ENCODE measurements at places on chromosomes 12 and 14.

GRCh38 chr14:51138404-51139103 lies 43.6 kb upstream of the TRIM9 start:
- DNase-seq = no peak

- DNase-seq = no peak
These were observed 94.4 kb downstream of the PPP2R5C start for GRCh38 chr14:101855958-101856357.

- peak; percentile 5 for DNase-seq
These were observed 91.8 kb downstream of the RGS6 start for GRCh38 chr14:72024043-72024407.

DNA sequence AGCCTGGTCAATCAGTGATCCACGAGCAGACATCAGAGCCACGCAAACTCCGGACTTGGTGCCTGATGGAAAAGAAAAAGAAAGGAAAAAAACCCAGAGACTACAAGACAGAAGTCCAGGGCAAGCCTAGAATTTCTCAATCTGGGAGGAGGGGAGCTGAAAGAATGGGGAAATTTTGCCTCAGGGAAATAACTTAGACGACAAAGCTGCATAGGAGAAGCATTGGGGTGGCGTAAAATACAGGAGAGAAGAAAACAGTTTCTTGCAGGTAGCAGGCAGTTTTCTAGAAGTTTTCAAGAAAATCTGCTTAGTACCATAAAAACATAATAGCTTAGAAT lies 2.6 kb upstream of the SLC11A2 start:
- no peak for DNase-seq

GRCh38 chr12:105813201-105813600 lies 325.6 kb downstream of the NUAK1 start:
- DNase-seq = no peak

DNA sequence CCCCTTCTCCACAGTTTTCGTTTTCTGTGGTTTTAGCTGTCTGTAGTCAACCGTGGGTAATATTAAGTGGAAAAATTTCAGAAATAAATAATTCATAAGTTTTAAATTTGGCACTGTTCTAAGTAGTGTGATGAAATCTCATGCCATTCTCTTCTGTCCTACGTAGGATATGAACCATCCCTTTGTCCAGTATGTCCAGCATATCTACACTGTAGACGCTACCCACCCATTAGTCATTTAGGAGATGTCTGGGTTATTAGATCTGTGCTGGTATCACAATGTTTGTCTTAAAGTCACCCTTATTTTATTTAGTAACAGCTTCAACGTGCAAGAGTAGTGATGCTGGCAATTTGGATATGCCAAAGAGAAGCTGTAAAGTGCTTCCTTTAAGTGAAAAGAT lies 44.7 kb downstream of the ATF7IP start:
- no peak for DNase-seq

GRCh38 chr14:54189748-54190354 lies 207.0 kb upstream of the CDKN3 start:
- DNase-seq = no peak

- DNase-seq = no peak
These were observed 755 bp downstream of the SETD1B start for GRCh38 chr12:121804417-121805111.

GRCh38 chr12:65826353-65827171 lies 2.3 kb downstream of the HMGA2 start:
- no peak for DNase-seq

DNA sequence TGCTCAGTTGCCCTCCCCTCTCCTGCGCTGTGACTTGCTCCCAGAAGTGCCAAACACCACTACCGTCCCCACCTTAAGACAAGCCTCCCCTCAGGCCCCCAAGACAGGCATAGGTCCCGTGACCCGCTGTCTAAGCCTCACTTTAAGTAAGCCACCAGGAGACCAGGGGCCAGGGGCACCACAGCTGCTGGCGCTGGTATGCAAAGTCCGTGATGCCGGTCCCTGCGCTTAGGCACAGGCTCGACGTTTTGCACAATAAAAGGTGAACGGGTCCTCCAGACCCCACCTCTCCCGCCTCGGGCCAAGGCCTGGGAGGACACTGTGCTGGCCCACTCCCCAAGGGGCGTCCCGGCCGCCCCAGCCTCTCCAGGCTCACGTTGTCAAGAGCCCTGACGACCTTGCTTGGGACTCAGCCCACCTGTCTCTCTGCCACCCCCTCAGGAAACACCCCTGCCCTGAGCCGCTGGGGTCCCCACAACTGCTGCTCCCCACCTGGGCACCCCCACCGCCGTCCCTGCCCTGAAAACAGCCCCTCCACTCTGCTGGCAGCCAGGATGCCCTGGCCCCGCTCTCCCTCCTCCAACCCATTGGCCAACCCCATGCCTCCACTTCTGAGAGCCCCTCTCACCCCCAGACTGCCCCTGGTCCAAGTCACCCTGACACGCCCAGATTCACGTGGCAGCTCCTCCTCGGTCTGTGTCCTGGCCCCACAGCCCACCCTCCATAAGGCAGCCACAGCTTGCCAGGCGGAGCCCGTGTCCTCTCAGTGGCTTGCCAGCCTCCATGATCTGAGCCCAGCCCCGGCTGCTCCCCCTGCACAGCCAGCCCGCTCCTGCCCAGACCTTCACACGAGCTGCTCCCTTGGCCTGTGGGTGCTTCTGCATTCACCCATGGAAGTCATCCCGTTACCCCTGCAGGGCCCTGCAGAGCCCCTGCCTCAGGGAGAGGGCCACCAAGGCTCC lies 11.9 kb downstream of the JAG2 start:
- no peak for DNase-seq

- DNase-seq = no peak
These were observed 7.8 kb downstream of the AMN start for GRCh38 chr14:102930138-102930752.

DNA sequence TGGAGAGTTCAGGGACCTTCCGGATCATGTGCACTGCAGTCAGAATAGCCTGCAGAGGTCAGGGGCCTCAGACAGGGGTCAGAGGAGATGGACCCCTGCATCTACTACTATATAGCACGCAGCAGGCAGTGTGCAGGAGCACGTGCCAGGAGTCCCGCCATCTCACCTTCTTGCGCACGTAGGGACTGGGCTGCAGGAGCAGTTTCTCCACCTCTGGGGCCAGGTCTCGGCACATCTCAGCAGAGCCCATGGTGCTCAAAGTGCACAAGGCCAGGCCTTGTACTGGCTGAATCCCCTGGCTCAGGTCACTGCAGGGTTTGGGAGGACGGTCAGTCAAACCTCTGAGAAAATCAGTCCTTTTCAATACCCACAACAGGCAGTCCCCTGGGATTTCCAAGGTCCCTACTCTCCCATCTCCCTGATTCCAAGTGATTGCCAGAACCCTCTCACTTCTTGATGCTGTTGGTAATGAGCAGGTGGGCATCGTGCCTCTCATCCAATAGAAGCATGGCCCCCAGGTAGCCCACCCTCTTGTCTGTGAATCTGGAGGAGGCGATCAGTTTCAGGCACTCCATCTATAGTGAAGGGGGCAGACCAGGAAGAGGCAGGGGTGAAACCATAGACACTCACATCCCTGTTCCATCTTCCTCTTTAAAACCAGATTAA lies 1.3 kb downstream of the AP1G2 start:
- DNase-seq = no peak

DNA sequence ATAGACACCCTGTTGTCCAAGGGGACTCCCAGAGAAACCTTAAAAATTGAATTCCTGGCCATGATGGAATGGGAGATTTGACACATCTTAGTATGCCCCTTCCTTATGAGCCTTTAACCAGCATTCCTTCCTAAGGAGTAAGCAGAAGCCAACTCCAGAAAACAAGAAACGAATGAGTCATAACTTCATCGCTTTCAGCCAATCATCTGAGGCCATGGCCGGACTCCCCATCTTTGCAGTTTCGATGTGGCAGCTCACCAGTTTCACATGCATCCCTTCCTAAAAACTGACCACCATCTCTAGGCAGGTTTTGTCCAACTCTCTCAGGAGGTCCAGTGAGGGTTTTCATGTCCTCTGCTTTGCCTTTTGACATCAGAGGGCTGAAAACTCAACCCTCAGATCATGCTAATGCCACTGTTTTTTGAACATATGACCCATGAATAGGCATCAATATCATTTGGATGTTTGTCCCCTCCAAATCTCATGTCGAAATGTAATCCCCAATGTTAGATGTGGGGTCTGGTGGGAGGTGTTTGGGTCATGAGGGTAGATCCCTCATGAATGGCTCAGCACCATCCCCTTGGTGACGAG lies 19.9 kb downstream of the DAAM1 start:
- DNase-seq = no peak

DNA sequence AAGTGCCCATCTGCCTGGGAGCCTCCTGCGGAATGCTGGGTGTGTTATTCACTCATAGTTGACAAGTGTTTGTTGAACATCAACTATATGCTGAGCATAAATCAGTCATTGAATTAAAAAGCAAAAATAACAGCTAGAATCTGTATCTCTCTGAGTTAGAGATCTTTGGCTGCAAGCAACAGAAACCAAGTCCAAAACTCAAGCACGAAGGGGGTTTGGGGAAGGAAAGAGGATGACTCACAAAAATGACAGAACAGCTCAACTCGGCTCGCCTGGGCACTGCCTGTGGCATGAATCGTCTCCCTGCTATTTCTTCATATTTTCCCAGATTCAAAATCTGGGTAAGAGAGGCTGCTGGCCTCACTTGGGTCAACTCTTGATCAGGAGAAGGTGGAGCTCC lies 72.6 kb upstream of the NCOR2 start:
- no peak for DNase-seq

GRCh38 chr14:36503771-36504741 lies 16.0 kb downstream of the NKX2-1 start:
- DNase-seq = no peak

DNA sequence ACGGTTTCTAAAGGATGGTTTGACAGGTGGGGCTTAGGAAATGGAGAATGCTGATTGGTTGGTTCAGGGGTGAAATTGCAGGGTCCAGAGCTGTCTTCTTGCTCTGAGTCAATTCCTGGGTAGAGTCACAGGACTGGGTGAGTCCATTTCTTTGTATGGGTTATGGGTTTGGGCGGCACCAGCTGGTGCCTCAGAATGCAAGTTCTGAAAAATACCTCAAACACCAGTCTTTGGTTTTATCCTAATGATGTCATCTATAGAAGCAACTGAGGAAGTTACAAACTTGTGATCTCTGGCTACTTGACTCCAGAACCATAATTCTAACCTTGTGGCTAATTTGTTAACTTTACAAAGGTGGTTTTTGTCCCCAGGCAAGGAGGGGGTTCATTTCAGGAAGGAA lies 47.6 kb upstream of the EIF5 start:
- DNase-seq = no peak

- no peak for DNase-seq
These were observed 105.0 kb upstream of the FRMD6 start for GRCh38 chr14:51546603-51547258.

GRCh38 chr14:74891870-74892269 lies 10.2 kb downstream of the DLST start:
- no peak for DNase-seq

DNA sequence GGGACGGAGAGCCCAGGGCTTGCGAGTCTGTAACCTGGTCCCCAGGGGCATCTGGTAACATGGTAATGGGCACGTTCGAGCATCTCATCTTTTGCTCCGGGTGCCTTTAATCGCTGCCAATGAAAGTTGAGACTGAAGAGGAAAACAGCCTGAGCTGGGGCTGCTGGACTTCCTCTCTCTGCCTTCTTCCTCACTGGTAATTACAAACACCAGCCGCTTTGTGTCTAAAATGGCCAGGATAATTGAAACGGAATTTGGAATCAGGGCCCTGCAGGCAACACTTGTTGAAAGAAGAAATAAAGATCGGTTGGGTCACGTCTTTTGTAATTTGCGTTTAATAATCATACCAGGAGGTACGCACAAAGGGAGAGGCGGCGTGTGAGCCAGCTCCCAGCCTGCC lies 51.5 kb upstream of the GPATCH2L start:
- no peak for DNase-seq

- DNase-seq = no peak
These were observed 9.5 kb downstream of the BEST3 start for GRCh38 chr12:69689638-69690037.

- no peak for DNase-seq
These were observed 49.5 kb downstream of the DCAF4 start for GRCh38 chr14:72975770-72976169.

GRCh38 chr12:123033392-123034021 lies 53.0 kb downstream of the ARL6IP4 start:
- DNase-seq = no peak

GRCh38 chr12:12821975-12822374 lies 8.8 kb downstream of the DDX47 start:
- no peak for DNase-seq

GRCh38 chr12:12839003-12839395 lies 25.9 kb downstream of the DDX47 start:
- no peak for DNase-seq

DNA sequence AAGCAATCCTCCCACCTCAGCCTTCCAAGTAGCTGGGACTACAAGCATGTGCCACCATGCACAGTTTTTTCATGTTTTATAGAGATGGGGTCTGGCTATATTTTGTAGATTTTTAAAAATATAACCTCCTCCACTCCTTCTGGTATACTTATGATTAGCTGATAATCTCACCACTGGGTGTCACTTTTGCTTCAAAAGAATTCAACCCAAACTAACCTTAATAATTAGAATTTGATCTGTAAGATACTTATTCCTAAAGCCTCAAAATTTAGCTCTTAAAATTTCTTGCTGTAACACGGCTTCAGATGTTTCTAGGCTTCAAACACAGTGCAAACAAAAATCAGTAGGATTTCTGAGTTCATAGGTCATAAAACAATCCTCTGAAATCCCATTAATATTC lies 130.3 kb downstream of the CEP83 start:
- DNase-seq = no peak

DNA sequence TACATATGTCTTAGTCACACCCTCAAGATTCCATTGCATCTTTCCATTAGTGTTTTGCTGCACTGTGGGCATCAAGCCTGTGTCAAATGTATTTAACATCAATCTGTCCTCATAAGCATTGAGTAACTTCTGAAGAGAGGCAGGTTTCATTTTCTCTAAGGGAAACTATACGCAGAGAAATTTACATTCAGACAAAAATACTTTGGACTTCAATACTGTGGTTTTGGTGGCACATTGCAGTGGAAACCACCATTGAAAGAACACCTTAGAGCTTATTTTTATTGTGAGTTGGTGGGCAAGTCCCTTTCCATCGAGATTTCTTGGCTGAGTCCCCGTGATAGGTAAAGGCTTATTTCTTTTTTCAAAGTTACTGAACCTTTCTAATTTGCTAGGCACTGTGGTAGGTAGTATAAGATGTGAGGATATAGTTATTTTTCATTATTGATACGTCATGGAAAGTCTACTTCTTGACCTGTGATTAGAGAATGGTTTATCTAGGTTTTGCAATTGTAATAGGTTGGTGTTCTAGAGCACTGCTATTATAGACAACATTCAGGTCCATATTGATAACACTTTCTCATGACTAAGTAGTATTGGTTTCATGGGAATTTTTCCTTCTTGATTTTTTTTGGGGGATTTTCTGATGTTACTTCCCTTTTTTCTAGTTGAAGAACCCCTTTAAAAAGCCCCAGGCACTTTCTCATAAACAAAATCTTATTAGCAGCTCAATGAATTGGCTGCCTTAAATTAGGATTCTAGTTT lies 81.9 kb downstream of the CFAP54 start:
- DNase-seq = peak; percentile 29

- DNase-seq = no peak
These were observed 11.1 kb upstream of the NPFF start for GRCh38 chr12:53518381-53518780.

Measured in T-helper 2 cell (primary cell).